ENCODE measurements at places on chromosomes 5 and 9.

GRCh38 chr9:112971415-112971814 lies 40.6 kb downstream of the ZNF883 start:
- no peaks in the 10 kb centered on the region for H3K27me3 ChIP-seq
- H3K27ac ChIP-seq = no peak overlapping the region
- H3K4me1 ChIP-seq = no peaks in the 10 kb centered on the region
- no peaks in the 10 kb centered on the region for H3K36me3 ChIP-seq
- peak; percentile 57 for DNase-seq

GRCh38 chr5:114418176-114419066 lies 56.6 kb downstream of the KCNN2 start:
- no peak for DNase-seq
- H3K36me3 ChIP-seq = no peaks in the 10 kb centered on the region
- no peaks in the 10 kb centered on the region for H3K27me3 ChIP-seq
- H3K4me1 ChIP-seq = no peaks in the 10 kb centered on the region
- no peak overlapping the region for H3K27ac ChIP-seq
- H3K4me3 ChIP-seq = no peak overlapping the region

- H3K36me3 ChIP-seq = no peaks in the 10 kb centered on the region
- no peak for DNase-seq
- H3K4me3 ChIP-seq = no peak overlapping the region
- H3K4me1 ChIP-seq = no peaks in the 10 kb centered on the region
- no peak overlapping the region for H3K27ac ChIP-seq
- no peaks in the 10 kb centered on the region for H3K27me3 ChIP-seq
Measured at GRCh38 chr5:81402192-81402930, 8.4 kb upstream of the ACOT12 start.

- no peak overlapping the region for H3K4me3 ChIP-seq
- no peaks in the 10 kb centered on the region for H3K36me3 ChIP-seq
- no peaks in the 10 kb centered on the region for H3K27me3 ChIP-seq
- no peak overlapping the region for H3K27ac ChIP-seq
- DNase-seq = no peak
Measured at GRCh38 chr5:21199087-21199486, 1211.1 kb upstream of the CDH18 start.

- peaks cover 6% of the 10 kb centered on the region for H3K4me1 ChIP-seq
- H3K27me3 ChIP-seq = no peaks in the 10 kb centered on the region
- no peak overlapping the region for H3K27ac ChIP-seq
- H3K4me3 ChIP-seq = no peak overlapping the region
- H3K36me3 ChIP-seq = no peaks in the 10 kb centered on the region
- DNase-seq = no peak
Measured at GRCh38 chr5:142549834-142550233, 136.1 kb downstream of the FGF1 start.
